GM10248 (cell line): ENCODE measurements at places on chromosomes 2 and 18.

GRCh38 chr2:172928756-172929155 lies 146.9 kb upstream of the MAP3K20 start:
- no peak for DNase-seq

GRCh38 chr2:58073751-58074150 lies 27.1 kb downstream of the VRK2 start:
- DNase-seq: no peak

- DNase-seq: no peak
Measured at GRCh38 chr2:149033716-149034115, 4.8 kb upstream of the LYPD6B start.

GRCh38 chr2:16614314-16614860 lies 51.2 kb downstream of the CYRIA start:
- no peak for DNase-seq

- DNase-seq: no peak
Measured at GRCh38 chr2:31227110-31227509, 6.8 kb upstream of the EHD3 start.

DNA sequence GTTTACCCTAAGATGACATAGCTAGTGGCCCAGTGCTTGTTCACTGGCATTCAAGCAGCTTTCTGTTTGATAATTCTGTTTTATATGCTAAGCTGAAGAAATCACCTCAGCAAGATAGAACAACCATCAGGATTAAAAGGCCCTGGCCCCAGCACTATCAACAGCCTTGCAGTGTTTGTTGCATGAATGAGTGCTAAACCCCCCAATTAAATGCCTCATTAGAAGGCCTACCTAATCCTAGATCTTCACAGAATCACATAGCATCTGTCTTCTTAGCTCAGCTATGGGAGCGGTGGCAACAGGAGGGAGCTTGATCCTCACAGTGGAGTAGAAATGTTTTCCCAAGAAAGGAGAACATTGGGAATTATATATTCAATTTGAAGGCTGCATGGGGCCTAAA lies 194.1 kb upstream of the HNMT start:
- DNase-seq: no peak

DNA sequence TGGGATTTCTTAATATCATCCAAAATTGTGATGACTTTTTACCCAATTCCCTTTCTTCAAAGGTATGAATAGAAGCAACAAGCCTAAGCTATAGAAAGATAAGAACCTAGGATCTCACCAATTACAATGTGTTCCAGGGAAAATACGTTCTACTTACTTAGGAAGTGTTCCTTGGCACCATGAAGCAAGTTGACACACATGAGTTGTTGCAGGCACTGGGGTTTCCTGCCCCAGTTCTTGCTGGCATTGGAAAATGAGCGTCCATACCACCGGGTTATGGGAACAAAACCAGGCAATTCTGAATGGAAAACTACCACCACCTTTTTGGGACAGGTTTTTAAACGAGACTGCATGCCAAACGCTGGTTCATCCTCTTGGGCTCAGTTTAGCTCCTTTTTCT lies 46.2 kb downstream of the CCBE1 start:
- no peak for DNase-seq

- DNase-seq: no peak
Measured at GRCh38 chr2:53793821-53794220, 7.0 kb downstream of the ERLEC1 start.

GRCh38 chr2:61229936-61230335 lies 67.9 kb downstream of the C2orf74 start:
- DNase-seq: no peak

DNA sequence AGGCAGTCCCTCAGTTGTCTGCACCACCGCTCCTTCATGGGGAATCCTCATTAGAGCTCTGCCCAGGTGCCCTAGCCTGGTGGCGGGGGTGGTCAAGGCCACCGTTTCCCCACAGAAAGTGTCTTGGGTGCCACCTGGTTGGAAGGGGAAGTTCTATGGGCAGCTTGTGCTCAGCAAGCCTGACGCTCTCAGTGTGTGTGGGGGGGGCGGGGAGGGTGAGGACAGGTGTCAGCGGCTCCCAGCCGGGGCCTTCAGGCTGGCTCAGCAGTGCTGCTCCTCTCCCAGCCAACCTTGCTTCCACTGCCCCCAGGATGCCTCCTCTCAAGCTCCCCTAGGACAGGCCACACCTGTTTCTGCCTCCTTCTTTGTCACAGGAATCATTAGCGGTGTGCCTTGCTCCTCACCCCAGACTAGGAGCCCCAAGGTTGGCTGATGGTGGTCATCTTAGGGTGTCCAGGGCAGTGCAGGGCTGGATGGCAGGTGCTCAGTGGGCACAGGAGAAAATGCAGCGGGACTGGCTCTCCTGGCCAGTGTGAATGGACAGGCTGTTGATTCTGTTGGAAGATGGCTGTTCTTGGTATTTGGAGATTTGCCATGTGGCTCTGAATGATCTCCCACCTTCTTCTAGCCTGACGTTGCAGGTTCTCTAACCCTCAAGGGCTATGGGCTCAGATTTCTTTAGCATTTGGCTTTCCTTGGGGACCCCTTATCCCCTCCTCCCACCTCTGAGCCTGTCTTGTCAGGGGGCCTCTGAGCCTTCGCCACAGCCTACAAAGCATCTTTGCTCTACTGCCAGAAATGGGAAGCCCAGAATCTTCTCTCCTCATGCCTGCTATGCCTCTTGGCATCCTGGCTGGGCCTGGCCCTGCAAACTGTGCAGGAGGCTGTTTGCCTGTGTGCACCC lies 185.8 kb upstream of the HS6ST1 start:
- DNase-seq: no peak

DNA sequence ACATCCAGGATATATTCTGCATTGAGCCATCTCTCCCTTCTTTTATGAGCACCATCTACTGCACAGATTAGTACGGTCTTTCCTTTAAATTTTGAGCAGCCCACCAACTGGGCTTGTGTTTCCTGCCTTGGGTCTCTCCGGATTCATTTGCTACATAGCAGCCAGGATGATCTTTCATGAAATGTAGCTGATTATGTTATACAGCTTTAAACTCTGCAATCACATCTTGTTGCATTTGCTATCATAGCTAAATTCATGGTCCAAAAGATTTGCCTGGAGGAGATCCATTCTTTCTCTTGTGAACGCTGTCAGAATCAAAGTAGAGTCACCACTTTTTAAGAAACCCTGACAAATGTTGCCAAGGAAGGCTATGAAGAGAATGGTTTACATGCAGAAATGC lies 215.1 kb upstream of the LRRTM4 start:
- no peak for DNase-seq

GRCh38 chr2:66173645-66174044 lies 261.3 kb upstream of the MEIS1 start:
- no peak for DNase-seq

DNA sequence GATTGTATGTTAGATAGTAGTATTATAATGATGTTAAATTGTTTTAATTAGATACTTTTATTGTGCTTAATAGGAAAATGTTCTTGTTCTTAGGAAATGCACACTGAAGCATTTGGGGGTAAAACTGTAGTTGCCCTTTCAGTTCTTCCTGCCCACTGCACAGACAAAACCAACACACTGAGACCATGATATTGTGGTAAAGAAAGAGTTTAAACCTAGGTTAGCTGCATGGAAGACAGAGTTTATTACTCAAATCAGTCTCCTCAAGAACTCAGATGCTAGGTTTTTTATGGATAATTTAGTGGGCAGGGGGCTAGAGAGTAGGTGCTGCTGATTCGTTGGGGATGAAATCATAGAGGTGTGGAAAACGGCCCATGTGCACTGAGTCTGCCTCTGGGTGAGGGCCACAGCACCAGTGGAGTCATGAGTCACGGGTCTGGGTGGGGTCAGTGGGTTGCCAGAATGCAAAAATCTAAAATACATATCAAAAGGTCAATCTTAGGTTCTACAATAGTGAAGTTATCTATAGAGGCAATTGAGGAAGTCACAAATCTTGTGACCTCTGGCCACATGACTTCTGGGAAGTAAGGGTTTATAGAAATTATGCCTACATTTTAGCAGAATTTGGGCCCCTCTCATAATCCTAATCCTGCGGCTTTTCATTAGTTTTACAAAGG lies 283.4 kb upstream of the FBXO11 start:
- no peak for DNase-seq

GRCh38 chr2:238602223-238602960 lies 175.7 kb downstream of the ASB1 start:
- no peak for DNase-seq
